ENCODE measurements at places on chromosomes 5 and 9.

GRCh38 chr9:135990468-135991429 is 29.6 kb upstream of the UBAC1 start:
- DNase-seq = peak; percentile 35

DNA sequence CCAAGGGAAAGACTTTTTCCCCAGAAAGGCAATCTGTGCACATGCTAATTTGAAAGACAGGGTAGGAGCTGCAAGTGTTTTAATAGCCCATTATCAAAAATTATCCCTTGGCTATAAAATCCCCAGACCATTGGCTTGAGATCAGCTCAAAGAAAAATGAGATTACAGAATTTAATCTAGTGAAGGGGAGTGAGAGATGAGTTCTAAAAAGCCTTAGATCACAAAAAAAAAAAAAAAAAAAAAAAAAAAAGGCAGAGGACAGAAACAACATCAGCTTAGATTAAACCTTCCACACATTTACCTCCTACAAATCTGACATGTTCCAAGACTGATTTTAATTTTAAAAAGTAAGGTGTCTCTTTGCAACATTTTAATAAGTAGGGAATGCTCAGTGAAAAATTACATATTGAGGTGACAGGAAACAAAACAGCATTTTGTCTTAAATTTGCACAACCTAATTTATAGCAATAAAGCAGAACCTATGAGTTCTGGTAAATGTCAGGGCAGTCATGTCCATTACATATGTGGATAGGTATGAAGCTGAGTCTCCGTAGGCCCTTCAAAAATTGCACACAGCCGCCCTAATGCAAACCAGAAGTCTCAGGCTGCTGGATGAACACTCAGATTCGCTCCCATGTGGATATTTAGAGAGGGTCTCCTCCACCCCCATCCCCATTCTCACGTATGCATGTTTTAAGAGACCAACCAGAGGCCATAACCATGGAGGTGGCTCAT is 43.4 kb downstream of the NFIB start:
- DNase-seq = no peak

- no peak for DNase-seq
Measured at GRCh38 chr9:121954477-121955140, 138.5 kb downstream of the TTLL11 start.

DNA sequence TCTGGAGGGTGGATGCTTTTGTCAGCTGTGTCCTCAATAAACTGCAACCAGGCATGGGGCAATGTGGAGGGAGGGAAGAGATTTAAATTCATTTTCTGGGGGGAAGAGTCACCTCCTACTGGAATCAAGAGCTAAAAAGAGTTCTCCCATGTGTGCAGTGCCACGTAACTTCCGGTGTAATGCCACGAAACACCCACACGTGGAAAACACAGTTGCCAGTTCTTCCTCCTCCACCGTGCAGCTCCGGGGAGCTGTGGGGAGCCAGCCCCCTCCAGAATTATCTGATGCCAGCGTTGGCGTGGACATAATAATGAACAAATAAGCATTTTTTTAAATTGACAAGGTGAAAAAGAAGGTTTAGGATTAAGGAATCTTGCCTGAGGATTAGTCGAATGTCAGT is 32.1 kb upstream of the MED10 start:
- DNase-seq = no peak

DNA sequence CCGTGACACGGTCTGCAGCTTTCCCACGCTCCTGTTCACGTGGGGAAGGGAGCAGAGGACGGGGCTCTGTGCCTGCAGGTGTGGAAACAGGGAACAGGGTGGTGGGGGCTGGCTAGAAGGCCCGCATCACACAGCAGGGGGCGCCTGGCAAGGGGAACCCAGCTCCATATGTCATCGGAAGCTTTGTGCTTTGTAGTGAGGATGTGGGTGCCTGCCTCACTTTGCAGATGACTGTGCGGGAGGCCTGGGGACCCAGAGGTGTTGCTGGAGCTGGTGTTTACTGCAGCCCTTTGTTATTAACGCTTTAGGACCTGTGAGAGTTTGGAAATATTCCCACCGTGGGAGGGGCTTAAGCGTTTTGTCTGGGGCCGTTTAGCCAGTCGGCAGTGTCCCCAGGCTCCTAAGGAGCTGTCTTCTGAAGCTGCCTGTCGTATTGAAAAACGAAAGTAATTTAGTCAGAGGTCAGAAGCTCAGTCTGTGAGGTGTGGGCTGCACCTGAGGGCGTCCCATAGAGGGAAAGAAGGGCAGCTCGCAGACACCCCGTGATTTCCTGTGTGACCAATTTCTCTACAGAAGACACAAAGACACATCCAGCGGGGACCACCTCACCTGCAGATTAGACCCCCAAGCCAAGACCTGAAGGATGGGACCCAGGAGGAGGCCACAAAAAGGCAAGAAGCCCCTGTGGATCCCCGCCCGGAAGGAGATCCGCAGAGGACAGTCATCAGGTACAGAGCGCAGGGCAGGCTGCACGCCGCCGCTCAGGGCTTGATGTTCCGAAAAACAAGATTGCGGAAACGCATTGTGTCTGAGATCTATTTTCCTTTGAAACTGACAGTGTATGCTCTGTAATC is 9.1 kb downstream of the MAN1B1 start:
- DNase-seq = peak; percentile 85

GRCh38 chr9:128808543-128808942 is 9.8 kb upstream of the ENDOG start:
- no peak for DNase-seq

DNA sequence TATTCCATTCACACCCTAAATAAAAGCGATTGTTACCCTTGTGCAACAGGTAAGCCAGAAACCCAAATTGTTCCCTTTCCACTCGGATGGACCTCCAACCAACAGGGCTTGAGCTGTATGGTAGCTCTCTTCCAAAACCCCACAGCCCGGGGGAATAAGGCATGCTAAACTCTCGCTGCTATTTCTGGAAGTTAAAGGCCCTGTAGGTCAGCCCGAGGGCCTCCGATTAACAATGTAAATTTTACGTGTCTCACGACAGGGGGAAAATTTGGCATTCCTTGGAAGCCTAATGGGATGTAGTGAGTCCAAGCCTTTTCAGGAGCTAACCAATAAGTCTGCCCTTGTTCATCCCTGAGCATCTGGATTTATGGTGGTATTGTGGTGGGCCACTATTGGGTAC is 26.0 kb downstream of the CNOT8 start:
- DNase-seq = no peak

GRCh38 chr5:120394259-120394658 is 69.8 kb upstream of the PRR16 start:
- DNase-seq = no peak

GRCh38 chr5:16906255-16906654 is 29.8 kb downstream of the MYO10 start:
- DNase-seq = no peak

GRCh38 chr9:137223078-137223970 is 1.3 kb upstream of the RNF208 start:
- peak; percentile 98 for DNase-seq

DNA sequence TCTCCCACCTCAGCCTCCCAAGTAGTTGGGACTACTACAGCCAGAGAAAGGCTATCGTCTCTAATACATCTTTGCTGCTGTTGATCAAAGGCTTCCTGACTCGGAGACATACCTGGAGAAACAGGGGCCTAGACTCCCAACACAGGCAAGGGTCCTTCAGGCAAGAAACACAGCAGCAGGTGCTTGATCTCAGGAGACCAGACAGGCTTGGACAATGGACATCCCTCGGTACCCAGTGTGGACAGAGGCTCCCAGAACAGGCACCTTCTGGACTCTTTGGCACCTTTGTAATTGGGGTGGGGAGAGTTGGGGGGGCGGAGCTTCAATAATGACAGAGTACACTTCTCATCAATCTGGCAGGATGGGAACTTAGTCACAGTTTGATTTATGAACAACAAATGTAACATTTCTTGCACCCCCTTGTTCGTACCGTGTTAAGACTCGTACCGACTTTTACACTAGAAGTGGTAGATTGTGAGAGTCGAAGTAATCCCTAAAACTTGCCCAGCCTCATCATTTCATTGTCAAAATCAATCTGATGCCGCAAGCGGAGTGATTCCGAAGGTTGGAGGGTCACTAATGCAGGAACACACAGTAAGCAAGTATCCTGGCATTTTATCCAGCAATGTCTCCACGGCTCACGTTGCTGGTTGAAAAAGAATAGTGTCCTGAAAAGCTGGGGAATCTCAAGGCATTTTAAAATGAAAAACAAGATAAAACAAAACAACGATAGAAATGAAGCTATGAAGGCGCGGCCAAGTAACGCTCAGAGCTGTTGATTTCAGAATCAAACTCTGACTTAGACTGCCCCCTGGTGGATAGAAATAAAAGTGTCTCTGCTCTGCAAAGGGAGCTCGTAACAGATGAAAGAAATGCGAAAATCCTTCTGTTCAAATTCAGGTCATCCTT is 46.4 kb upstream of the STK32A start:
- DNase-seq = peak; percentile 32
